ENCODE measurements at places on chromosomes 2 and 18.

DNA sequence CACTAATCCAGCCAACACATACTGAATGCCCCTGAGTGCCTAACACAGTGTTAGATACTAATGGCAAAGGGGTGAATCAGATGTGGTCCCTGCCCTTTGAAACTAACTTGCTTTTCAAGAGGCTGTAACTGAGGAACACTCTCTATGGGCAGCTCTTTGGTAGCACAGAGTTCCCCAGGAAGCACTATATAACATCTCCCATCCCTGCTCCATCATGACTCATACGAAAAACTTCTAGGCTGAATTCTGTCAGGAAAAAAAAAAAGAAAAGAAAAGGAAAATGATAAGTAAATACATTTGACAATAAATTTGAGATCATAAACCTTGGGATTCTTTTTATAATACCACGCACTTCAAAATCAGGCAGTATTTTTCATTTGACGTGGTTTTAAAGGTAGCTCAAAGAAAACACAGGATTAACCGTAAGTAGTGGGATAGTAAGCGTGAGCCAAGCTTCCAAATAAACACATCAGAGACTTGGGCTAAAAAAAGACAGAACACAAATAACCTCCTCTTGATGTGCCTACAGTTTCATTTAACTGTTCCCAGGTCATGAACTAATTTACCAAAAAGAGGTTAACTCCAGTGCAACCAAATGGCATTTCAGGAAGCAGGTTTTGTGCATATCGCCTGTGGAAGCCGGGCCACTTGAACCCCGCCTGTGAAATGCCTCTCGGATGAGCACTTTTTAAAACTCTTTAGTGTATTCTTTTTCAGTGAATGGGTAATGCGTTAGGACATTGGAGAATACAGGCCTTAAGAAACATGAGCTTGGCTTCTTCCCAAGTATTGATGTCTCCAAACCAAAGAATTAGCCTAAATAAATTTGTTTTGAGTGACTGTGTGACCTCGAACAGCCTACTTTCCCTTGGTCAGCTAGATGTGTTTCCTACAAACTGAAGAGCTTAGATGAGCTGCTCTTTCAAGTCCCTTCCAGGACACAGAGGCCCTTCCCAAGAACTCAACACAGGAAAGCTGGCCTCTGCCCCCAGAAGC, 42.0 kb downstream of the RDH14 start:
- no peak for DNase-seq

- DNase-seq: no peak
Measured at GRCh38 chr2:59798687-59799232, 754.7 kb downstream of the BCL11A start.

- no peak for DNase-seq
Measured at GRCh38 chr2:127420039-127420864, 2.0 kb downstream of the PROC start.

DNA sequence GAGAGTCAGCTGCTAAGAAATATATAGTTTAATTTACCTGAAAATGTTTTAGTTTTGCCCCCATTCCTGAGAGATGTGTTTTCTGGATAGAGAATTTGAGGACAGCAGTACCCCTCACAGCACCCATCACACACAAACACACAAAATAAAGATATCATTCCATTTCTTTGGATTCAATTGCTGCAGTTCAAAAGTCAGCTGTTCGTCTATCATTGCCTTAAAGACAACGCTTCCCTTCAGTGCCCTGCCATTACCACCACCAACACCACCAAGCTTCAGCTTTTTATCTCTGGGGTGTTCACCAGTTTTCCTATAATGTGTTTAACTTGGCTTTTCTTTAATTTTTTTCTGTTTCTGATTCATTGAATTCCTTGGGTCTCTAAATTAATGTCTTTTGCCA, 49.7 kb downstream of the RDH14 start:
- no peak for DNase-seq

- DNase-seq: no peak
Measured at GRCh38 chr2:71925268-71926088, 222.2 kb downstream of the CYP26B1 start.

- DNase-seq: no peak
Measured at GRCh38 chr2:159944874-159945273, 117.5 kb downstream of the PLA2R1 start.

DNA sequence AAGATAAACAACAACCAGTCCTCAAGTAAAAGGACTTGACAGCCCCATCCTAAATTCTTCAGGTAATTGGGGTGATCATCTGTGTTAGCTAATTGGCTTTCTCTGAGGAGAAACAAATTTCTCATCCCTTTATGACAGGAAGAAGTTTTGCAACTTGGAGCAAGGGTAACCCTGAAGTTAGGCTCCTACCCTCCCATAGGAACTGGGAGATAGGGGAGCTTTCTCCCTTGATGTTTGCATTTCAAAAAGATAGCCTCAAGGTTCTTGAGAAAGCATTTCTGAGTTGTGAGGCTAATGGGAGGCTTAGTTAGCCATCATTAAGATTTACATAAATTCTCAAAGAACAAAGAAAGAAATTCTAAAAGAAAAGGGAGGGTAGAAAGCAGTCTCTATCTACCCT, 95.4 kb downstream of the MAP2 start:
- no peak for DNase-seq

DNA sequence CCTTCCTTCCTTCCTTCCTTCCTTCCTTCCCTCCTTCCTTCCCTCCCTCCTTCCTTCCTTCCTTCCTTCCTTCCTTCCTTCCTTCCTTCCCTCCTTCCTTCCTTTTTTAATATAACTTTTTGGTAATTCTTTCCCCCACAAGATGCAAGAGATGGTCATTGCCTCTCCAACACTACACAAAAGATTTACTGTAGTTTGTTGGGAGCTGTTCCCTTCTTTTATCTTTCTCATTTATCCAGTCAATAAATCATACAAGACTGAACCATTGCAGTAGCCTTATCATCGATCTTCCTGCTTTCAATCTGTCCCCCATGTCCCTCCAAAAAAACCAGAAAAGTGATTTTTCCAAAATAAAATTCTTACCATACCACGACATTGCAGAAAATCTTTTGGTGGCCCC, 8.2 kb downstream of the APCDD1 start:
- DNase-seq: no peak

- DNase-seq: no peak
Measured at GRCh38 chr2:232941912-232942594, 71.0 kb downstream of the NGEF start.

DNA sequence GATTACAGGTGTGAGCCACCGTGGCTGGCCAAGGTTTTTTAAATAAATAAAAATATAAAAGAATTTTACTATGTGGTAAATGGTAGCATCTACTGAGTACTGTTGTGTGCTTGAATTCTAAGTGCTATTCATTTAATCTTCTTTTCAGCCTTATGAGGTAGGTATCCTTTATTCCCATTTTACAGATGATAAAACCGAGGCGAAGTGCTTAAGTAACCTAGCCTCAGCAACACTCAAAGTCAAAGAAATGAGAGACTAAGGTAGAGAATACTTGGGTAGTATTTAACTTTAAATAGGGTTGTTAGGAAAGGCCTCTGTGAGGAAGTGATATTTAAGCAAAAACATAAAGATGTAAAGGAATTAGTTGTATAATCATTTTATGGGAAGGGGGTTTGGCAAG, 5.7 kb upstream of the THOC1 start:
- no peak for DNase-seq

GRCh38 chr2:16365366-16365765, 300.3 kb downstream of the CYRIA start:
- no peak for DNase-seq

- no peak for DNase-seq
Measured at GRCh38 chr2:102051692-102052277, 60.0 kb downstream of the IL1R2 start.

DNA sequence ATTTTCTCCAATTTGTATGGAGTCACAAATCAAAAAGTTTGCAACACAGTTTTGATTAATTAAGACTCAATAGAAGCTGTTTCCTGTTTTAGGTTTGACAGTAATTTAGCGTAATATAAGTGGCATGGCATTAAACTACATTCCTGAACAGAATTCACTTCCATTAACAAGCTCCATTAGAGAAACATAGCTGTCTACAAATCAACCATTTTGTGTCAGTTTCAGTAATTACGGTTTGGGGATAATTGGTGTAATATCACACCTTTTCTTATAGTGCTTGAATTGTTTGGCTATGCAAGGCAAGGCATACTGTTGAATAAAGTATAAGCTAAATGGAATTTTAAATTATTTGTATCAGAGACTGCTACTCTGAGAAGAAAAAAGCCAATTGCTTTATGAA, 585.5 kb downstream of the CBLN2 start:
- DNase-seq: no peak

DNA sequence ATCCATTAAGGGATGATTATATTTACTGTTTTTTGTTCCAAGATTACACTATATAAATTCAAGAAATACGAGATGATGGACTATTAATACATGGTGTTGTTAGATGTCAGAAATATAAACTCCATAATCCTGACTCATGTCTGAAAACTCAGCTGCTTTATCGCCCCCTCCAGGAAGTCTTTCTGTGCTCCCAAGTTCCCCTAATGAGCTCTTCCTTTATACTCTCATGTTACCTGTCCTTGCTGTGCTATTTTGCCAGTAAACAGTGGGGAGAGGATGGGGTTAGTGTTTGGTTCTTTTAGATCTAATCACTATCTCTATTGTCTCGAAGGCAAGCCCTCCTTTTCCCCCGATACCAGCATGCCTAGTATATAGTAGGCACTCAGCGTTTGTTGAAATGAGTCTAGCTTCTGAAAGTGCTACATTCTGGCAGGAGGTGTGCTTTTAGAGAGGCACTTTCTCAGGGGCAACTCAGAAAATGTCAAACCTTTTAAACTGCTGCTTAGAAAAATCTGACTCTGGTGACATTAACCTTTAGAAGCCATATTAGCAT, 21.4 kb upstream of the BARD1 start:
- peak; percentile 25 for DNase-seq

DNA sequence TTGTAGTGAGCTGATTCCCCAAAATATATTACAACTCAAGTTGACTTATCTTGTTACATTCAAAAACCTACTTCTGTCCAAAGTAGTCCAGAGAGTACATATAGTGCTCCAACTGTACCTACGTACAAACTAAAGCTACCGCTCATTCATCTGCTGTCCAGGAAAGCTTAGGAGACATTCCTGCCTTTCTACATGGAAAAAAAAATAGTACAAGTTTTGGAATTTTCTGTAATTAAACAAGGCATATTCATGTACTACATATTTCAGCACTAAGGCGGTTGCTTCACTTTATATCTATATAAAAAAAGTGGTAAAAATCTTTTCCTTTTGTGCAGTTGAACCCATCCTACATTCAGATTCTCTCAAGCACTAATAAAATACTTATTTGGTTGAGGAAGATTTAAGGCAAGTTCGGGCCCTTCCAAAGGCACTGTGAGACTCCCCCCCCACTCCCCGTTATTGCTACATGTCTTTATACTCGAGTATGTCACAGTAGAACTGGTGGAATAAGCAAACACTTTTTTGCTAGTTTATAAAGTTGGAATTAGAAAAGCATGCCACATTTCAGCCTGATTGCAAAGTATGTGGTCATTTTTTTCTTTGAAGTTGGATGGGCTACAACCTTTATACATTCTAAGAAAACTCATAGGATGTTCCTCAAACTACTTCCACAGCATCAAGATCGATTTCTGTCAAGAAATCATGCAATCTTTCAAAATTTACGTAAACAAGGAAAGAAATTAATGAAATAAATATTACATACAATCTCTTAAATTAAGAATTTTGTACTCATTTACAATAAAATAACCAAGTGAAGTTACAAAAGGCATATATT, 3.7 kb downstream of the ZFP36L2 start:
- peak; percentile 34 for DNase-seq

GRCh38 chr2:177059293-177059692, 153.3 kb upstream of the HNRNPA3 start:
- no peak for DNase-seq

- DNase-seq: no peak
Measured at GRCh38 chr2:239630618-239631286, 229.9 kb upstream of the HDAC4 start.

DNA sequence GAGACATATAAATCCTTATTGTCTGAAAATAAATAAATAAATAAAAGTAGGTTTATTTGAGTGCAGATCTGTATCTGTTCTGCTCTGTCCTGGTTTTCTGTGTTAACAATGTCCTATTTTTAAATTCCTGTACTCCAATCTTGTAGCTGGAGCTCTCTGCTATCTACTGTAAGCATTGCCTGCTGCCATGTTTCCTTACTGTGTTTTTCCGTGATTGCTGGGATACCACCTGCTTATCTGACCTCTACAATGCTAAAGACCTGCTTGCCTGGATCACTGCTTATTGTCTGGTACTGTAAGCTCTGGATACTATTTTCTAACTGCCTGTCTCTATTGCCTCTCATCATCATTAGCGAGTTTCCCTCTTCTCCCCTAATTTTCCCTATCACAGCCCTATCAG, 11.6 kb downstream of the PTPN4 start:
- DNase-seq: no peak

DNA sequence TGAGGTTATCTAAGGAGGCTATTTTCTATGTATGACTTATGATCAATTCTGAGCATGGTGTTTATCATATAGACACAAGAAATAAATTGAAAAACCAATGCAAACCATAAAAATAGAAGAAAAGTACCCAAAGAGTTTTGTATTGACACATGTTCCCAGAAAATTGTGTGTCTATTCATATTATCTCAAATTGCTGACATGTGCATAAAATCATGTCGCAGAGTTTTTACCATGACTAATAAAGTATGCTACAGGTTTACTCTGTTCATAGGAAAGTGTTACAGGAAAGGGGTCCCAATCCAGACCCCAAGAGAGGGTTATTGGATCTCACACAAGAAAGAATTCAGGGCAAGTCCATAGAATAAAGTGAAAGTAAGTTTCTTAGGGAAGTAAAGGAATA, 290.7 kb upstream of the NRXN1 start:
- no peak for DNase-seq

DNA sequence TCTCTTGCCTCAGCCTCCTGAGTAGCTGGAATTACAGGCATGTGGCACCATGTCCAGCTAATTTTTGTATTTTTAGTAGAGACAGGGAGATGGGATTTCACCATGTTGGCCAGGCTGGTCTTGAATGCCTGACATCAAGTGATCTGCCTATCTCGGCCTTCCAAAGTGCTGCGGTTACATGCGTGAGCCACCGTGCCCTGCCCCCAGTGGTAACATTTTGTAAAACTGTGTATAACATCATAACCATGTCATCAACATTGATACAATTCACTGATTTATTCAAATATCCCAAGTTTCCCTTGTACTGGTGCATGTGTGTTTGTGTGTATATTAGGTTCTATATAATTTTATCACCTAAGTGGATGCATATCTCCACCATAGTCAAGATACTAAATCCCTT, 70.0 kb downstream of the PDCL3 start:
- no peak for DNase-seq

DNA sequence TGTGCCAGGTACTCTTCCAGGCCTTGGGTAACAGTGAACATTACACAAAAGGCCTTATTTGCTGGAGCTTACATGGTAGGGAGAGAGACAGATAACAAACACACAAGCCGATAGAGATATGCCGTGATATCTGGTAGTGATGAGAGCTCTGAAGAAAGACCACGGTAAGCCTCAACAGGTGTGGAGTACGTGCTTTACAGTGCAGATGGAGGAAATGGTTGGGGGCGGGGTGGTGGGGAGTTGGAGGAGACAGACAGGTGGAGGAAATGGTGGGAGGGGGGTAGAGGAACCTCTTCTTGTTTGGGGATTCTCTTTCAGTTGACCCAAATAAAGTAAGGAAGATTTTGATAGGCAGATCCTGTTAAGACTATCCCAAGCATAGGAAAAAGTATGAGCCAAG, 141.1 kb upstream of the ALPP start:
- no peak for DNase-seq

GRCh38 chr18:2979129-2979528, 33.8 kb downstream of the LPIN2 start:
- DNase-seq: no peak

GRCh38 chr18:10197097-10197496, 257.3 kb upstream of the APCDD1 start:
- DNase-seq: no peak

GRCh38 chr2:112767693-112768330, 3.4 kb upstream of the CKAP2L start:
- DNase-seq: peak; percentile 36

Data from CD4-positive, alpha-beta T cell treated with Interleukin-17A for 1 hour (primary cell).